ENCODE measurements at places on chromosomes 12 and 14. TPM values are rescaled to one million over a fixed set of nuclear protein-coding genes. Genes with fewer than 3 reads are reported as not detected.

DNA sequence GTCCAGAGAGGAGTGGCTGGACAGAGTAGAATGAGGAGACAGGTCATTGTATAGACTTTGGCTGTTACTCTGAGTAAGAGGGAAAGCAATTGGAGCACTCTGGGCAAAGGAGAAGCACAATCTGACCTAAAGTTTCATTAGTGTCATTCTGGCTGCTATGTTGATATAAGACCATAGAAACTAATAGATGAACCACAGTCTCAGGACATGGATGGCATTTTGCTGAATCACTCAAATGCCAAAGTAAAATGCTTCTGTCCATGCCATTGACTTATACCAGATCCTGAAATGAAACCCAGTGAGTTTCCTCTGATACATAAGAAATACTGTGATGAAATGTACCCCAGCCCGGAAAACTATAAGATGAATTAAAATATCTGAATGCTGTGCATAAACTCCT lies 65.8 kb upstream of the COCH start:
- DNase-seq, result no peak

GRCh38 chr14:68634874-68635595 lies 157.8 kb downstream of the ZFP36L1 start:
- DNase-seq, result no peak

GRCh38 chr14:51607711-51608110 lies 44.0 kb upstream of the FRMD6 start:
- no peak for DNase-seq

The BIN2 gene
- polyA plus RNA-seq, result 1.8 TPM

DNA sequence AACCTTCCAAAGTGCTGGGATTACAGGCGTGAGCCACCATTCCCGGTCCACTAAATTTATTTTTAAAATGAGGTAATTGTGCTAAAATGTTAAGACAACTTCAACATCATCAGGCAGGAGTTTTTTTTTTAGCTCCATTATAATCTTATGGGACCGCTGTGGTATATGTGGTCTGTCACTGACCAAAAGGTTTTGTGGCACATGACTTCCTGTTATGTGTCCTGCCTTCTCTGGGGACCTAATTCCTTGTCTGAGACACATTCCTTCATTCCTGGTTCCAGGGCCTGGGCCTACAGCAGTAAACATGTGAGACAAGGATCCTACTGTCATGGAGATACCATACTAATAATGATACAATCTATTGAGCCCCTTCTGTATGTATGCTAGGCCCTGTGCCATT lies 4.9 kb downstream of the TEX52 start:
- DNase-seq, result no peak

- no peak for DNase-seq
Measured at GRCh38 chr14:87960013-87960787, 32.8 kb downstream of the GALC start.

The MYF6 gene
- polyA plus RNA-seq, result 0.11 TPM

The ENDOU gene
- polyA plus RNA-seq, result 0.45 TPM

DNA sequence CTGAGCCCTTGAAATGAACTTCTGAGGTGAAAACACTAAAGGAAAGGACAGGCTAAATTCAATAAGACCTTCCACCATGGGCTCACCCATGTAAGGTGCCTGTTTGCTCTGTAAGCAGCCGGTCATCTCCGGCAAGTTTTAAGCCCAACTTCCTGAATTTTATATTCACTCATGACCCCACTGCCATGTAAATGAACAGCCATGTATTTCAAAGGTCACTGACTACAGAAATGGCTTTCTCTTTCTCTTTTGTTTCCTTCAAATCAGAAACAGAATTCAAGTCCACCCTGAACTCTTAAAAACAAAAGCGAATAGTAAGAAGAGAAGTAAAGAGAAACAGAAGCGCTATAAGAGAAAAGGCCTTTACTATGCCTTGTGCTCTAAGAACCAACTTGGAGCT lies 61.7 kb upstream of the OVCH1 start:
- no peak for DNase-seq

GRCh38 chr14:95068521-95068920 lies 88.8 kb downstream of the DICER1 start:
- DNase-seq, result no peak

The ZC3H10 gene
- 2.7 TPM for polyA plus RNA-seq

- DNase-seq, result no peak
Measured at GRCh38 chr14:53957739-53958138, 1.1 kb upstream of the BMP4 start.

- peak; percentile 92 for DNase-seq
Measured at GRCh38 chr14:67722293-67722692, 20.6 kb downstream of the RDH12 start.

The PMCH gene
- not detected for polyA plus RNA-seq

The HOXC11 gene
- polyA plus RNA-seq, result not detected

- DNase-seq, result no peak
Measured at GRCh38 chr12:62301799-62302133, 41.6 kb downstream of the USP15 start.

The CCDC196 gene
- not detected for polyA plus RNA-seq

DNA sequence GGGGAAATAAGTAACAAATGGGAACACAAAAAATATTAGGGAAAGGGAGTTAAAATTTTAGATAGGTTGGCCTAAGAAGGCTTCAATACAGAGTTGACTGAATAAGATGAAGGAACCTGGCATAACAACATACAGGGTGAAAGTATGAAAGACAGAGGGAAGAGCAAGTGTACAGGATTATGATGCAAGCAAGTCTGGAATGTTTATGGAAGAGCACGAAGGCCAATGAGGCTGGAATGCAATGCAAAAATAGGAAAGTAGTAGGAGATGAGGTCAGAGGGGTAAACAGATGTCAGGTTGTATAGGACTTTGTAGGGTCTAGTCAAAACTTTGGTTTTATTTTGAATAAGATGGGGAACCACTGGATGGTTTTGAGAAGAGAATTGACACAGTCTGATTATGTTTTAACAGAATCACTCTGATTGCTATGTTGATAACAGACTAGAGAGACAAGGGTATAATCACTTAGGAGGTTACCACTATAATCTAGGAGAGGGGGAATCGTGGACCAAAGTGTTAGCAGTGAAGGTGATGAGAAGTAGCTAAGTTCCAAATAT lies 96.8 kb downstream of the OSBPL8 start:
- DNase-seq, result no peak

DNA sequence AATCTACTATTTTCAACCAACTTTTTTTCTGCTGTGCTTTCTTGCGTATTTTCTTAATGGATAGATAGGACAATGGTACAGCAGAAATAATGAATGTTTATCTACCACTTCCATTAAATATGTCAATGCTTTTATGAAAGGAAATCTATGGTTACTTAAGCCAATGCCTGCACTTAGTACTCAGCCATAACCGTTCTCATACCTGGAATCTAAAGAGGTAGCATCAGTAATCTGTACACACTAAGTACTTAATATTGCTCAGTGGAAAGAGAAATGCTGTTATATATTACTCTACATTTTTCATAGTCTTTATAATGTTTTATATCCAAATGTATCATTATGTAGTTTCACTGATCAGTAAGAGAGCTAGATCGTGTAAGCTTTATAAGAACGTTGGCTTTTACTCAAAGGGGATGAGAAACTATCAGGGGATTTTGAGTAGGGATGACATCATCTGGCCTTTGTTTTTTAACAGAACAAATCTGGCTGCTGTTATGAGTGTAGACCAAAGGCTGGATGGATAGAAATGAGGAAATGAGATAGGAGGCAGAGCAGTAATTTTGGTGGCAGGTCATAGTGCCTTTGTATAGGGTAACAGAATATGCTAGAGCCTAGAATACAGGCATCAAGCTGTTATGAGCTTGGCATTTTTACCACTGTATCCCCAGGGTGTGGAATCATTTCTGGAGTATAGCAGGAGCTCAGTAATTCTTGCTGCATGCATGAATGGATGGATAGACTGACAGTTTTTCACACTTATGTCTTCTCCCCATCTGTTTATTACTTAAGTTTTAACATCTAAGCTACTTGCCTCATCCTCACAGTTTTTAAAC lies 34.0 kb downstream of the ALG10B start:
- DNase-seq, result no peak

- peak; percentile 11 for DNase-seq
Measured at GRCh38 chr14:104118006-104118844, 20.2 kb upstream of the KIF26A start.

The DNAJC22 gene
- 0.09 TPM for polyA plus RNA-seq

Measured in right cardiac atrium (tissue), 5 donors.